Activated CD8-positive, alpha-beta T cell treated with anti-CD3 and anti-CD28 coated beads, Interleukin-2, amount 10 ng/mL, durations not matched to agents 7 days and 5 days (primary cell): ENCODE measurements at places on chromosomes 3 and 15.

DNA sequence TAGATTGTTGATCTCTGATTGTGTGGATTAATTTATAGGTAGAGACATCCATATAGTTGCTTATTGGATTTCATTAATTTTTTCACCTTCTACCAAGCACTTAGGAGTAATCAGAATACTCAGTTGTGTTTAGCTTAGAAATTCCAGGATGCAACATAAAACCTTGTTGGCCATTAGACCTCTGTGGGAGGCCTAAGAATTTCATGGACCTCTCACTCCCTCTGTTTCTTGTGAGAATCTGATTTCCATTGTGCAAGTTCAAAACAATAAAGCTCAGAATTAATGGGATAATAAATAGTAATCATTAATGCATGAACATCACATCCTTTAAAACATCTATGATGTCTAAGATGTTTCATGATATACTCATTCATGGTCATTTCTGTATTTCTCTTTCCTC, 332.4 kb downstream of the GRM7 start:
- no peak for DNase-seq

- DNase-seq: peak; percentile 21
Observed at GRCh38 chr15:45314960-45315359, 62.9 kb downstream of the SLC28A2 start.

GRCh38 chr15:82117296-82117695, 71.5 kb upstream of the MEX3B start:
- DNase-seq: no peak

DNA sequence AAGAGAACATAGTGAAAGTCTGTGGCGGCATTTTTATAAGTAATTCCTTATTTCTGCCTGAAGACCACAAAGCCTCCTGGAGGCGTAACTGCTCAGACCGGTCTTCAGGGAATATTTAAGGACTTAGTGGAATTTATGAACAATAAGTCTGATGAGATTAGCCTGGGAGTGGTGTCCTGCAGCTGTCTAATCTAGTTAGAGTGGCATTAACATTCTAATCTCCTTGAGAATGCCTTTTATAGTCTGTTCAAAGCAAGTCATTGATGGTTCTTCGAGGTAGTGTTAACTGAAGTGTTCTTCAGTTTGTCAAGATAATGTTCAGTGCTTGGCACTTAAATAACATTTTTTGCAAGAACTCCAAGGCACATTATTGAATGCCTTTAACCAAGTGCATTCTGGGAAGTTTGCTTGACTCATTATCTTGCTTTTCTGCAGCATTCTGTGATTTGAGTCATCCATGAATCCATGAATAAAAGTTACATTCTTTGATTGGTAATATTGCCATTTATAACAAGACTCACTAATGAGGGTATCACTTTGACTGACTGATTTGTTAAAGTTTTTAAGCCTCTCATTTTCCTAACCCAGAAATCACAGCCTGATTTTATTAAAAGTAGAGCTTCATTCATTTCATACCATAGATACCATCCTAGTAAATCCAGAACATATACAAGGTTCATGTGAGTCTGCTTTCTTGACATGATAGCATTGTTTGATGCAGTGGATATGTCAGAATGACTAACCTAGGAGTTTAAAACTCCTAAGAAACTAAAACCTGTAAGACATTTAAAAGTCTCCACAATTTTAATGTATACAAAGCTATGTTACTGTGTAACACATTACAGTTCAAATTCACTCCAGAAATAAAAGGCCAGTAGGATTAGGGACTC, 12.5 kb downstream of the RBM5 start:
- no peak for DNase-seq

GRCh38 chr3:18424729-18425640, at the start of gene SATB1:
TSS of gene SATB1 (minus strand) at chr3:18425339. CDS start at chr3:18420967, 4,372 bp downstream.
- DNase-seq: peak; percentile 79

- no peak for DNase-seq
Observed at GRCh38 chr15:56150204-56150603, 93.5 kb downstream of the RFX7 start.

DNA sequence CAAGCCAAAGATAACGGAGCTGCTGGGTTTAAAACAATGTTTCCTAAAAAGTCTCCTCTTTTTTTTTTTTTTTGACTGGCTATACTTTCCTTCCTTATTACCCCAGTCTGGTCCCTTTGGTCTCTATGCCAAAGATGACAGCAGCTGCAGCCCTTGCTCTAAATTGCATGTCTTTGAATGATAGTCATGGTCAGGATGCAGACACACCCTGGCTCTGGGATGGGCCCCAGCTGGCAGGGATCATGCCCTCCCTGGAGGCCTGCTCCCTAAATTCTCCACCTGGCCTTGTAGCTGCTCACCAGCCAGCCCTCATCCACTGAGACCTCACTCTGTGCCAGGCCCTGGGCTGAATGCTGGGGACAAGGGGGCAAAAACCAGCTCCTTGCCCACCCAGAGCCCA, 95.8 kb downstream of the MESD start:
- DNase-seq: no peak

DNA sequence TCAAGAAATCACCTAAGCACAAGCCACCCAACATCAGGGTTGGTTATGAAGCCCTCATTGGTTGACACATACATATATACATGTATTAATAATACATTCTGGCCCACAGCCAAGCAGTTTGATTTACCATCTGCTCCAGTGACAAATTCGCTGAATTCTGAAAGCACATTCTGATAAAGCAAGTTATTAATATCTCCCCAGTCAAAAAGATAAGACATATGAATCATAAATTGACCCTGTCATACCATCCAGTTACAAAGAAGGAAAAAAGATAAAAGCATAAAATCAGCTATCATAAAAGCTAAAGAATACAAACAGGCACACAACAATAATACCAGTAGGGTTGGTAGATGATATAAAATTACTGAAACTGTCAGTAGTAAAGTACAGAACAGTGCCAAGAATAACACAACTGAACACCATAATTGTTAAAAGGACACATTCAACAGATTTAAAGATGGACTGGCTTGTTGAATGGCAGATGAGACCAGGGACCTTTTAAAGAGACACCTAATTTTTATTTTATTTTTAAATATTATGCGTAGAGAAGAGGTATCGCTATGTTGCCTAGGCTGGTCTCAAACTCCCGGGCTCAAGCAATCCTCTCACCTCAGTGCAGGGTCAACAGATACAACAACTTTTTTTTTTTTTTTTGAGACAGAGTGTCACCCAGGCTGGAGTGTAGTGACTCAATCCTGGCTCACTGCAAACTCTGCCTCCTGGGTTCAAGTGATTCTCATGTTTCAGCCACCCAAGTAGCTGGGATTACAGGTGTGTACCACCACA, 7.7 kb downstream of the SNX4 start:
- DNase-seq: no peak

GRCh38 chr3:21893242-21893641, 142.2 kb upstream of the ZNF385D start:
- no peak for DNase-seq

GRCh38 chr3:95120921-95121320, 1058.1 kb downstream of the NSUN3 start:
- no peak for DNase-seq

DNA sequence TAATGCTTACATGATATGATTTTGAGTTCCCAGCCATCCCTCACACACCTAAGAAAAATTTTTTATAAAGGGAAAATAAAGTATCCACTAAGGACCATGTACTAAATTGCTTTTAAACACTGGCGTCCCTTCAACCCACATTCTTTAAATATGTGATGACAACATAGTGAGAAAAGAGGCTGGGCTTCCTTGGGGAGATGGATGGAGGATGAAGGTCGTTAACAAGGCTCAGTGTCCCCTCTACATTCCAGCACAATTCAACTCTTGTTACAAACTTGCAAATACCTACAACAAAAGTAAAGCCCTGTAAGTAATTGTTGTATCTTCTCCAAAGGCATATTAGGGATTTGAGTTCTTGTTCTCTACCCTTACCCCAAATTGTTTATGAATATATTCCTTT, 87.2 kb upstream of the SLC4A7 start:
- DNase-seq: no peak

GRCh38 chr15:71782422-71783165, 27.8 kb upstream of the NR2E3 start:
- no peak for DNase-seq

GRCh38 chr15:69504352-69505040, 51.9 kb downstream of the RPLP1 start:
- no peak for DNase-seq

DNA sequence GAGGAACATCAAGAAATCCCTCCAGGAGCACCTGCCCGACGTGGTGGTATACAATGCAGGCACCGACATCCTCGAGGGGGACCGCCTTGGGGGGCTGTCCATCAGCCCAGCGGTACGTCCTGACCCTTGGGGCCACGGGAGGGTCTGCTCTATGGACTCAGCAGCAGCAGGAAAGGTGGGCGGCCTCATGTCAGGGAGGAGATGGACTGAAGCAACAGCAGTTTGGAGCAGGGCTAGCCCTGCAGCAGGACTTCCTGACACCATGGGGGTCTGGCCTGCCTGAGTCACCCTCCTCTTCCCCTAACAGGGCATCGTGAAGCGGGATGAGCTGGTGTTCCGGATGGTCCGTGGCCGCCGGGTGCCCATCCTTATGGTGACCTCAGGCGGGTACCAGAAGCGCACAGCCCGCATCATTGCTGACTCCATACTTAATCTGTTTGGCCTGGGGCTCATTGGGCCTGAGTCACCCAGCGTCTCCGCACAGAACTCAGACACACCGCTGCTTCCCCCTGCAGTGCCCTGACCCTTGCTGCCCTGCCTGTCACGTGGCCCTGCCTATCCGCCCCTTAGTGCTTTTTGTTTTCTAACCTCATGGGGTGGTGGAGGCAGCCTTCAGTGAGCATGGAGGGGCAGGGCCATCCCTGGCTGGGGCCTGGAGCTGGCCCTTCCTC, 24.2 kb downstream of the HDAC11 start:
- DNase-seq: no peak

DNA sequence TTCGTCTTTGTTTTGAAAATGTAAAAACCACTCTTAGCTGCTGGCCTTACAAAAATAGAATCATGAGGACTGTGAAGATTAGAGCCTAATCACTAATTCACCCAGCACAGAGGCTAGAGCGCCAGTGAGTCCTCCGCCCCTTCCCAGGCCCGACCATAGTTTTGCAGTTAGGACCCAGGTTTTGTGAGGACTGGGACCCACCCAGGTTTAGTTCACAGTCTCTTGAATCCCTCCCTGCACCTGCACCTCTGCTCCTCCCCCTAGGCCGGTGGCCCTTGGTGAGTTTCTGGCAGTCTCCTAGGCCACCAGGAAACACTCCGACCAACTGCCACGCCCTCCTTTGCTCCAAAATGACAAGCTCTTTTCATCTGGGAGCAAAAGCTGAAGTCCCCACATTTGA, 136.0 kb upstream of the CCDC54 start:
- peak; percentile 31 for DNase-seq

GRCh38 chr15:79455361-79455760, 23.2 kb downstream of the MINAR1 start:
- DNase-seq: no peak

DNA sequence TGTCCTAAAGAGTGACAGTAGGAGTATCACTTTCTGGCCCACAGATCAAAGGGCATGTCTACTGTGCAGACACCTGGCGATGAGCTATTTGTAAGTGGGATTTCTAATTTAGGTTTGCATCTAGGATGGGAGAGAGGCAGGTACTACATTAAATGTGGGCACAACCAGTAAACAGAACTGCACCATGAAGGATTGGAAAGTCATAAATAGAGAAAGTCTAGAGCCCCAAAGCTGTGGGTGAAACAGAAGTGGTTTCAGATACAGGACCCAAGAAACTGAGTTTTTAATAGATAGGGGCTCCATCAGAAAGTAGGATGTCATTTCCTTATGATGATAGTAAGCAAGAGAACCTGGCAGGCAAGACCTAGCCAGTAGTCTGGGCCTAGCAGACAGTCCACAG, 35.2 kb upstream of the SPPL2A start:
- DNase-seq: no peak

GRCh38 chr3:177781686-177782161, 584.4 kb upstream of the TBL1XR1 start:
- DNase-seq: no peak

GRCh38 chr15:51830276-51830806, 888 bp downstream of the TMOD3 start:
- no peak for DNase-seq

DNA sequence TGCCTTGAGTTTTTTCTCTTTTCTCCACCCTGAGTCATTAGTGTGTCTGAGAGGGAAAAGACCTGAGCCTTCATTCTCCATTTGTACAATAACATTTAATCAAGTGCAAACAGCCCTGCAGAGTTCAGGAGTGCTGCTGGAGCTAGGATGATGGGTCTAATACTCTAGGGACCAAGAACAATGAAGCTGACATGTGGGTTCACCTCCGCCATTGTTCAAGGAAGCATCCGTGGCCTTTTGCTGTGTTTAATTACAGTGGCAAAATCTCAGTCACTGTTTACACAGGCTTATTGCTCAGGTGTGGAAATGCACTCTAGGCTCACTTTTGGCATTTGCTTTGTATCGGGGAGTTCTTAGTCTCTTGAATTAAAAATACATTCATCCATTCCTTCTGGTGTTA, 259.6 kb downstream of the LRTM1 start:
- no peak for DNase-seq
